ENCODE measurements at places on chromosomes 5 and 9.

- no peak for DNase-seq
Measured at GRCh38 chr9:113879318-113879717, 3.2 kb downstream of the ZNF618 start.

DNA sequence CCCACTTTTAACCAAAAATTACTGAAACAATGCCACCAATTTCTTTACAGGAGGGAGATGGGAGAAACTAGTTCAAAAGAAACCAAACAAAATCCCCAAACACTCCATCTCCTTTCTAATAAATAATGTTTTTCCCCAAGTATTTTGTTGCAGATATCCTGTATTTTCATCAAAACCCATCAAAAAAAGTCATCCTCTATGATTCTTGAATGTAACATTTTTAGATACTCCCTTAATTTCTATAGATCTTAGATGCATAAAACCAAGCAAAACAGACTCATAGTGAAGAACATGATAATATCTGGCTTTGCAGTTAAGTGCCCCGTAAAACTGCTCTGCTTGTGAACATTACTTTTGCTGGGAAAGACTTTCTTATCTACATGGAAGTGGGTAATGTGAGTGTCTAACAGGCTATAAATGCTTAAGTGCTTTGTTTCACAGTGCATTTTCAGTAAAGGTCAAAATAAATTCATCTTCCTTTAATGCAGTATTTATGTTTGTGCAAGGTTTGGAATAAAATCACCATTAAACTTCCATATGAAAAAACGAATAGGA is 77.3 kb upstream of the TBCA start:
- DNase-seq: no peak

DNA sequence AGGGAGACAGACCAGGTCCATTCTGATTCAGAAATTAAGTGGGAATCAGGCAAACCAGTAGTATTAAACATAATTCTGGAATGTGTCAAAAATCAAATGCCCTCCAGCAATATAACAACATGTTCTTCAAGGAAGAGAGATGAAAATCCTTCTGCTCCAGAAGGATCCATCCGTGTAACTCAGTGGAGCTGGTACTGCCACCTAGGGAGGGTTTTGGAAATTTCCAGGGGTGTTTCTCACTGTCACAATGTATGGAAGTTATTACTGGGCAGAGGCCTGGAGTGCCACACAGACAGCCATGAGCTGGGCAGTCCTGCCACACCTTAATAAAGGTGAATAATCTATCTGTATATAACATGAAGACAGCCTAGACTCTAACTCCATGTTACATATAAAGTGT is 87.5 kb downstream of the TTLL11 start:
- DNase-seq: no peak

GRCh38 chr9:33211695-33212393 is 28.1 kb upstream of the SPINK4 start:
- DNase-seq: no peak

DNA sequence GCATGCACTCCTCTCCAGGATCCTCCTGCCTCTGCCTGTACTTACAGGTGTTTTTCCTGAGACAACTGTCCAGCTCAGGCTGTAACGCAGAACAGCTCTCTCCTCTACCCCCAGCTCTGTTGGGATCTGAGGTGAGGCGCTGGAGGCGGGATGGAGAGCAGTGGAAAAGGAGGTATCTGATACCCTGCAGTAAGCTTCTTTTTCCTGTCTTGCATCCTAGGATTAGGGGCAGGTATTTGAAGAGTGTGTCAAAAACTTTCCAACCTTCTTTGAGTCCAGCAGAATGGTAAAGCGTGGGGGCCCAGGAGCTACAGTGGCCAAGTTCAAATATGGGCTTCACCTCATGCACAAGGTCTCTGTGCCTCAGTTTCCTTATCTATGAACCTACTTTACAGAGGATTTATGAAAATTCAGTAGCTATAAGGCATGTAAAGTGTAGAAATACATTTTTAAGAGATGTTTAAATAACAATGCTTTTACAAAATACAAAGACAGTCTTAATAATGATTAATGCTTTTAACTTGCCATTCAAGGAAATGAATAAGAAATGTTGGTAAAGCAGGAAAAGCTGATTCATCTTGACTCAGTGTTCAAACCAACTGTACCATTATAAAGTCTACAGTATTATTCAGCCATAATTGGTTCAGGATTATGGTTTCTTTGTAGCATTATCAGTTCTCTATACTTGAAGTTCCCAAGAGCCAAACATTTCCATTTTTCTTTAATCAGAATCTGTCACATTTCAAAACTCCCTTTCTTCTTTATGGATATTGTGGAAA is 26.1 kb downstream of the MAP1B start:
- no peak for DNase-seq

DNA sequence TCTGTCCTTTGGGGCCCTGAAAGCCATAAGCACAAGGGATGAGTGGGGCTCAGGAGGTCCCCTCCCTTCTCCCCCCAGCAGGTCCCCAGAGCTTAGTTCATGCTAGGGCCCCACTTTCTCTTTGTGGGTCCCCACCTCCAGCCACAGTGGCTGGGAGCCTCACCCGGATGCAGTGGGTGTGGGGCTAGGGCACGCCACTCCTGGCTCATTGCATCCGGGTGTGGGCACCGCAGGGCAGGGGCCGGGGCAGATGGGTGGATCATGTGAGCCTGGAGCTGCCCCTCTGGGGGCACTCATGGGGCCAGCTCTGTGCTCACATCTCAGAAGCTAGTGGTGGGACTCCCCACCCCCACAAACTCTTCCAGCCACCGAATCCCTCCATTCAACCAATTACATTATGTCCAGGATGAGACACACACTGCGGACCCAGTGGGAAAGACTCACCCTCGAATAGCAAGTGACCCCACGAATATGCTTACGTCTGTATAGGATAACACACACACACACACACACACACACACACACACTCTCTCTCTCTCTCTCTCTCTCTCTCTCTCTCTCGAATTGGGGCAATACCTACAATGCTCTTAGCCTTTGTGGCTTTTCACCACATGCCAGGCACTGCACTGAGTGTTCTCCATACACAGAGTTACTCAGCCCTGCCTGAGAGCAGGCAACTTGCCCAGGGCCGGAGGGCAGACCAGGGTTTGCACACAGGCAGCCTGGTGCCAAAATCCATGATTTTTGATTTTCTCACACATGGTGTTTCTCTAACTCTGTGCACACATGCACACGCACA is 16.8 kb upstream of the PHYKPL start:
- DNase-seq: no peak

DNA sequence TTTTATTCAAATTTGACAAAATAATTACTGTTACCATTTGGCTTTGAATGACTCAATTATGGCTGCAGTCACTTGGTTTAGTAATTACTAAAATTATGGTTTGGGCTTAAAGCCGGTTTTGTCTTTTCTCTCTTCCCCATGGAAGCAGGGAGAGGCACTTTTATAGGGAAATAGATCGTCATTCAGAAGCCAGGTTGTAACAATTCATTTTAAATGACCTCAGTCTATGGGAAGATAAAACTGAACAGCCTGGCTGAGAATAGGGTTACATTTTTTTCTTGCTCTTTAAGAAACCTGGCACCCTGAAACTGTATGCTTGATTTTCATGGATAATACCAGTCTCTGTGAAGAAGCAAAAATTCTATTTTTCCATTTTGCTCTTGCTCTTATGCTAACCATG is 169.8 kb downstream of the SMC2 start:
- DNase-seq: no peak

Data from stimulated activated CD4-positive, alpha-beta T cell treated with anti-CD3 and anti-CD28 coated beads, Interleukin-1b, Interleukin-23, amount 100 ng/mL, for 1 hour (primary cell).